ENCODE measurements at places on chromosomes 11 and 22.

DNA sequence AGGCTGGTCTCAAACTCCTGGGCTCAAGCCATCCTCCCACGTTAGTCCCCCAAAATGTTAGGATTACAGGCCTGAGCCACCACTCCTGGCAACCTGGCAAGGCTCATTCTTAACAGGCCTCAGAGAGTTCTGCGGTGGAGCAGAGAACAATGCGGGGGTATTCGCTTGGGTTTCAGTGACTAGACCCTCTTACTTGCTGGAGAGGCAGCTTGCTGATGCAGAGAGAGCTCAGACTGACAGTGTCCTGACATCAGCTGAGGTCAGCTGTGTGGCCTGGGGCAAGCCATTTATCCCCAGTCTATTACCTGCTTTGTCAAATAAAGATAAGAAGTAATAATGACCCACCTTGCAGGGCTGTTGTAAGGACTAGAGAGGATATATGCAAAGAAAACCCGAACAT lies 40.3 kb upstream of the DMC1 start:
- no peak for DNase-seq

GRCh38 chr11:134760299-134760698 lies 348.3 kb upstream of the B3GAT1 start:
- no peak for DNase-seq

DNA sequence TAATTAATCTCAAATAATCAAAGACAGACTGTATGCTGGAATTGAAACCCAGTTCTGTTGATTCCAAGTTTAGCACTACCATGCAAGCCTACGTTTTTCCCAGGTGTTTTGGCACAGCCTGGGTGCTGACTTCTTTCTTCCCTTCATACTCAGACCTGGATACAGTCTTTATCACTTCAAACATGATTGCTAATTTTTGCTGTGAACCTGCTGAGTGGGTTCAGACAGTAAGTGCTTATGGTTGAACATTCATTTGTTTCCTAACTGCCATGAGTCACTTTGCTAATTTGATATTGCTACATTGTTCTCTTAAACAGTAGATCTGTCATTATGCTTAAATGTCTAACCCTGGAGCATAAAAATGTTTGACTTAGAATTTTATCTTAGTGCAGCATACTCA lies 12.2 kb downstream of the PAAF1 start:
- no peak for DNase-seq

DNA sequence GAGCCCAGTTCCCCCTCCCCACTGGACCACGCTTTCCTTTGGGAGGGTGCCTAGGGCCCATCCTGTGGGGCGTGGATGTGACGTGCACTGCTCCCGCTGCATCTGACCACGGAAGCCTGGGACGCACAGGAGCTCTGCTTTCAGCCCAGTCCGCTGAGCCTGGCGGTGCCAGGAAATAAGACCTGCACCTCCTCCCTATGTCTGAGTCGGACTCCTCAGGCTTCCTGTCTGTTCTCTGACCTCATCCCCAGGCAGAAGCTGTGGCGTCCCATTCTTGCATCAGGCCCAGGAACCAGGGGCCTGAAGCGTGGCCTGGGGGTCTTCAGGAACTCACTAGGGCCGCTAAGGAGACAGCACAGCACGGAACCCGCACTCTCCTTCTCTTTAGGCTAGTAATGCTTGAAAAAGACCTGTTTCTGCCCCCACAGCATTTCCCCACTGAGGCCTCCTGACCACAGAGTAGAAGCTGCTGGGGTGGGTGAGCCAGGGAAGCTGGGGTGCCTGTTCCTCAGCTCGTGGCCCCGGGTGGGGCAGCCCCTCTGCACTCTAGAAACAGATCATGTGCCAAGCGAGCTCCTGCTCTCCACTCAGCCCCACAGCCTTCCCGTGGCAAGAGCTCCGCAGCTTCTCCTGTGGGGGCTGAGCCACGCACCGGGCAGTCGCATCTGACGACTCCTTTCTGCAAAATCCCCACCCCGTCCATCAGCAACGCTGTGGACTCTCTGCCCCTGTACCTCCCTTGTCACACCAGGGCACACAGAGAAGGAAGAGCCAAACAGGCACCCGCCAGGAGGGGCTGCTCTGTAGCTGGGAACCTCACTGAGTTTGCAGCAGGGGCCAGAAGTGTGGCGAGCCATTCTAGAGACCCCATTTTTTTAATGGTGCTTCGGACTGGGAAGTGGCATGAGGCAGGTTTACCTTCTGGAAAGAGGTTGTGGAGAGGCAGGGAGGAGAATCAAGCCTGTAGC lies 22.6 kb downstream of the MOV10L1 start:
- no peak for DNase-seq

DNA sequence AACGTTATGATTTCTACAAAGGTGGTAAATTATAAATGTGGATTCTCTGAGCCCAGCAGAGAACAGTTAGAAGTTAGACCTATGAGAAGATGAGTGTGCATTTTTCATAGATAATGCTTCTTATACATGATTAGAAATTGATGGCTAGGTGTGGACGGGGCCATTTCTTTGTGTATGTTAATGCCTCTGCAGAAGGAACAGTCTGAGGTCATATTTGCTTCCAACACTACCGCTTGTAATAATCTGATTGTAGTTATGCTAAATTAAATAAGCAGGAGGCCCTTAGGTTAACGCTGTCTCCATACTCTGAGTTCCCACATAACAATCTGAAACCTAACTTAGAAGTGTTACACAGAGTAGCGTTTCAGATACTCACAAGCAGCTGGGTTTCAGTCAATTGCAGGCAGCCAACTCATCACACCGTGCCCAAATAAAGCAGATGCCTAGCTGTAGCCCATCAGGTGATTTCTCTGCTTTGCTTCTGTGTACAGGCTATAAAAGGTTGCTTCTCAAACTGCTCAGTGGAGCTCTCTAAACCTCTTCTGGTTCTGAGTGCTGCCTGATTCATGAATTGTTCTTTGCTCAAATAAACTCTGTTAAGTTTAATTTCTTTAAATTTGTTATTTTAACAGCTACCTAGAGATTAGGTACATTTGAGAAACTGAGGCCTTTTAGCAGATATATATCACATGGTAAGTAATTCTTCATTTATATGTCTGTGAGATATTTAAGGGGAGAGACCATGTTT lies 638.8 kb upstream of the CCDC90B start:
- DNase-seq = no peak

DNA sequence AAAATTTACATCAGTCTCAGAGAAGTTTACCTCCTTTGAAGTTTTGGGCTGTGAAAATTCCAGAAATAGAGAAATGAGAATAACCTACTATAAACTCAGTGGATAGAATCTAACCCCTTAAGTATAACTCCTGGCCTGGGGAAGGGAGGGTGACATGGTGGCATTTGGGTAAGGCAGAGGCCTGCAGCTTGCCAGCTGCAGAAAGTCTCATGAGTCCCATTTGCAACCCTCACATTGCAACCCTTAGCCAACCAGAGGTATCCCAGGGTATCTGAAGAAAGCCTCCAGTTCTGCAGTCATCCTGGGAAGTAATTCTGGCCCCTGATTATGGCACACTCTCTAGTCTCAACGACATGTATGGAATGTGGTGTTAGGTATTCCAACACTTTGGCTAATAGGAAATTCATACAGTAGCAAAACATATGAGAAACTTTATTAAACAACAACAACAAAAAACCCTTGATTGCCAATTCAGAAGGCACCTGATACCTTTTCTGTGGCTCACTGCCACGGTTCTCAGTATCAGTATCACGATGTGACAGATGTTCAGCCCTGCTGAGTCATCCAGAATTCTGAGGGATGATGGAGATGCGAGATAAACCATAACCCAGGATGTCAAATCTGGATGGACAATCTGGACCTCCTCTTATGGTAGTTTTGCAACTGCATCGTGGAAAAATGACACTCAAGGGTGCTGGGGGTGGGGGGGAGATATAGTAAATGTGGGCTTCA lies 743.4 kb downstream of the NELL1 start:
- no peak for DNase-seq

DNA sequence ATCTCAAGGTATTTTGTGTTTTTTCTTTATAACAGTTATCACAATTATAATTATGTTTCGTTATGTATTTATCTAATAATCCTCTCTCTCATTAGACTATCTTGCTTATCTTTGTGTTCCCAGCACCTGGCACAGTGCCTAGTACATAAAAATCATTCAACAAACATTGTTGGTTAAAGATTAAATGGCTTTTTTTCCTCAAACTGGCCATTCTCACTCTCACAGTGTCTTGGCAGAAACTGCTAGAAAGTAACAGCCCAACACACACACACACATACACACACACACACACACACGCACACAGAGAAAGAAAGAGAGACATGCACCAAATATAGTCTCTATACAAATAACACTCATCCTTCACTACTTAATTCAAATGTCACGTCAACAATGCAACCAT lies 36.8 kb downstream of the OR10A6 start:
- no peak for DNase-seq

DNA sequence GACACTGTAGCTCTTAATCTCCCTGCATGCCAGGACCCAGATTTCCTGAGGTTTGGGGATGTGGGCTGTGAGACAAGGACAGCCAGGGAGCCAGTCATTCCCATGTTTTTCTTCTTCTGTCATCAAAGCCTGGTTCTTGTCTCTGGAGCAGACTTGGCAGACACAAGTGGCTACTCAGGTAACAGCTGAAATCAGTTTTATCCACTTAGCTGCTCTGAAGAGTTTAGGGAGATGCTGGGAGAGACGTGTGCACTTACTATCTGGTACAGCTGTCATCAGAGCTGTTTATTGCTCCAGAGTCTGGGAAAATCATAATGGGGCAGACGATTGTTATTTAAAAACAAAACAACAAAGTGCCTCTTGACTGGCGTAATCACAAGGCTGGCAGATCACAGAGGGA lies 56.6 kb downstream of the CSNK2A3 start:
- no peak for DNase-seq

DNA sequence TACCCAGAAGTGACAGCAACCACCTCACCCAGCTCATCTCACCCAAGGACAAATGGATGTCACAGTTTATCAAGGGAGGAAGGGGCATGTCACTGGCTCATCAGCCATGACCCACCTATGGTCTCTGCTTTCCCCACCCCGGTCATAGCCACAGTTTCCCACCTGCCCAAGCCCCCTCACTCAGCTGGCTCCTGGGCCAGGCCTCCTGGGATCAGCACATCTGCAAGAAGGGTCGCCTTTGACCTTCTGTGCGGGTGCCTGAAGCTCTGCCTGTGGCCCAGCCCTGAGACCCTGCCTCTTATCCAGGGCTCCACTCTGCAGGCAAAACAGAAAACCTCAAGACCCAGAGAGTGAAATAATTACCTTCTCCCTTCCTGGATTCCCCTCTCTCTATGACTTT lies 236.4 kb downstream of the BUD13 start:
- DNase-seq = no peak

DNA sequence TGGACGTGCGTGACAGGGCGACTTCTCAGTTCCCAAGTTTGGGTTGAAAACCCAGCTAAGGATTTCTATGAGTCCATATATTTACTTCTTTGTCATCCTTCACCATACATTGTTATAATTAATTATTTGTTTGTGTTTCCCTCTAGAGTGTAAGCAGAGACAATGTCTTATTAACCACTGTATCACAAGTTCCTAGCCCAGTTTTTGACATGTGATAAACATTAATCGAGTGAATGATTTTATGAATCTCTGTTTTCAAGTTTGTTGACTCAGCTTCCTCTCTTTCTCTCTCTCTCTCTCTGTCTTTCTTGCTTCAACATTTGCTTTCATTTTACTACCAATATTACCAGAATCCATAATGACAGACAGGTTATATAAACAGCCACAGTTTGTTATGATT lies 1259.6 kb upstream of the TENM4 start:
- DNase-seq = no peak

GRCh38 chr11:106231591-106231990 lies 154.1 kb downstream of the AASDHPPT start:
- no peak for DNase-seq

GRCh38 chr22:42930810-42931420 lies 73.8 kb upstream of the ARFGAP3 start:
- DNase-seq = no peak

GRCh38 chr11:47783087-47783610 lies 16.0 kb upstream of the FNBP4 start:
- DNase-seq = no peak

DNA sequence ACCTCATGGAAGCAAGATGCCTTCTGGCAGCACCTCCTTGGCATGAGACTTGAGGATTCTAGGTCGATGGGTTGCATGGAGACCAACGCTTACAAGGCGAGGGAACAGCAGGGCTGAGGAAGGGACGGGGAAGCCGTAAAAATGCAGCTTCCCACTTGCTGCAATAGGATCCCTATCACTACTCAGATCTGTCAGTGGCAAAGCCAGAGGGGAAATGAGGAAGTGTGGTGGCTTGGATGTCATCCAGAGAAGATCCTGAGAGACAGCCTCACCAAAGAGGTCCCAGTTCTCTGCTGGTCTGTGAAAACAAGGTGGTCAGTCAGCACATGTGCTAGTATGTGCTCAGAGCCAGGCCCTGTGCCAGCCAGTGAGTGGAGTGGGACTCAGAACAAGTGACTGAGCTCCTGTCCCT lies 22.2 kb downstream of the CYB5R2 start:
- no peak for DNase-seq

DNA sequence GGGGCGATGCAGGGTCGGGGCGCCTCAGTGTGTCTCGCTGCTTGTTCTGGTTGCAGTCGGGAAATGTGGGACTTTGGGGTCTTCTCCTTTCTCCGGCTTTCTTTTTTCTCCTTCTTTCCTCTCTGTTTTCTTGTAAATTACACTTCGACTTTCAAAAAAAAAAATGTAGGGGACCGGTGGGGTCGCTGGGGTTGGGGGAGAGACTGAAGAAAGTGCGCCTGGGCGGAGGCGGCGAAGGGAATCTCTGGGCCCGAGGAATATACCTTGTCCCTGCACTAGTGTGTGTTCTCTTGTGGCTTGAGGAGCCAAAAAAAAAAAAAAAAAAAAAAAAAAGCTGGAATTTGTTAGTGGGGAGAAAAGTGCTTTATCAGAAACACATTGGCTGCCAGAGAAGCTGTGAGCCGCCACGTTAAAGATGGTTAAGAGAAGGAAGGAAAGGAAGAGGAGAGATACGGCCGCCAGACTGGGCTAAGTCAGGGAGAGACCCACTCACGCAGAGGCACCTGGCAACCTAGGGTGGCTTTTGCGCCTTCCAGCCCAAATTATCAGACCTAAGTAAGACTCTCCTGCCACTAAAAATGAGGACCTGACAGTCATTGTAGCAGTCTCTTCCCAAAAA lies 8.4 kb upstream of the FLI1 start:
- DNase-seq = no peak

DNA sequence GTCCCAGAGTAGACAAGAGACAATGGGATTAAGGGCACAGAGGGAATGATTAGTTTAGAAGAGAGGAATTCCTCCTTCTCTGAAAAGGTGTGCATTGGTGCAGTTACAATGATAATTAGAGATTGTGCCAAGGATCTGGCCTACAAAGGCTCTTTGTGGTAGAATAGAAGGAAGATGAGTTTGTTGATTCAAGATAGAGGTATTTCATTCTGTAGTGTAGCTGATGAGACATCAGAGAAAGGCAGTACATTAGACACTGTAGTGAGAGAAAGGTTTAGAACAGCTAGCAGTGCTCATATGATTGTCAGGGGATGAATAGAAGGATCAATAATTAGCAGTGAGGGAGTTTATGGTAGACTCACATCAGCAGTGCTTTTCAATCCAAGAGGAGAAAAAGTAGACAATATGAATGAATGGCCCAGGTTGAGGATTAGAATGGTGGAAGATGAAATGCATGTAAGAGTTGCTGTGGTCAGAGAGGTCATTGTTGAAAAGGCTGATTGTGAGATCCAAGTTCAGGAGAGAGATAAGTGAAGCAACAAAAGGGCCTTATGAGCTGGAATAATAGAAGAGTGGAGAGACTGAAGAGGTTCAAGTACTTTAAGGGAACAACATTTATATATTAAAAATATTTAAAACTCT lies 28.9 kb downstream of the SIK2 start:
- DNase-seq = no peak
